Stimulated activated CD8-positive, alpha-beta memory T cell treated with anti-CD3 and anti-CD28 coated beads, Interleukin-7, amount 100 ng/mL, for 1 hour (primary cell): ENCODE measurements at places on chromosomes 13 and 19.

- no peak for DNase-seq
Observed at GRCh38 chr19:2290441-2291184, 8.6 kb upstream of the PEAK3 start.

DNA sequence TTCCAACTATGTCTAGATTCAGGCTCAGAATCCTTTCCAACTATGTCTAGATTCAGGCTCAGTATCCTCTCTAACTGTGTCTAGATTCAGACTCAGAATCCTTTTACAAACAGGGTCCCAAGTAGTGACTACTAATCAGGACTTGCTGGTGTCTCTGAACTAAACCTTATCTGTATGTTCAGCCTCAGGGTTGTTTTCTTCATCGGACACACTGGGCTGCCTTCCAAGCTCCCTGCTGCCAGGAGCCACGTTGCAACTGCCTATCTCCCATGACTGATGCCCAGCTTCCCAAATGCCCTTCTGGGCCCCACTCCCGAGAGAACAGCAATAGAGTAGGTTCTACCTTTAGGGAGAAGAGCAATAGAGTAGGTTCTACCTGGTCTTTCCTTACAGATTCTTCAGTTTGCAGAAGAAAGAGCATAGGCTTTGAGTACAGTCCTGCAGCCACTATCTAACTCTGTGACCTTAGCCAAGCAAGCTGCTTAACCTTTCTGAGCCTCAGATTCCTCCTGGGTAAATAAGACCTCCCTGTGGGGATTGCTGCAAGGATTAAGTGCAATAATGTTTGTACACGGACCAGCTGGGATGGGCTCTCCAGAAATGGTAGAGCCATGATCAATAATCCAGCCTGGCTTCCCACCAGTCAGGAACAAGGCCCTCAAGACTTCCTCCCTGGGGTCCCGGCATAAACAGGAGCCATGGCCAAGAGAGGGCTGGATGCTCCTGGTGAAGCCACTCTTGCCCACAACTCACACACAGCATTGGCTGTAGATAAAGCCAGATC lies 61.5 kb downstream of the ZIC5 start:
- no peak for DNase-seq

- DNase-seq: no peak
Observed at GRCh38 chr13:108276060-108276459, 6.5 kb downstream of the TNFSF13B start.

- no peak for DNase-seq
Observed at GRCh38 chr19:41189425-41190065, 3.5 kb upstream of the CYP2S1 start.

DNA sequence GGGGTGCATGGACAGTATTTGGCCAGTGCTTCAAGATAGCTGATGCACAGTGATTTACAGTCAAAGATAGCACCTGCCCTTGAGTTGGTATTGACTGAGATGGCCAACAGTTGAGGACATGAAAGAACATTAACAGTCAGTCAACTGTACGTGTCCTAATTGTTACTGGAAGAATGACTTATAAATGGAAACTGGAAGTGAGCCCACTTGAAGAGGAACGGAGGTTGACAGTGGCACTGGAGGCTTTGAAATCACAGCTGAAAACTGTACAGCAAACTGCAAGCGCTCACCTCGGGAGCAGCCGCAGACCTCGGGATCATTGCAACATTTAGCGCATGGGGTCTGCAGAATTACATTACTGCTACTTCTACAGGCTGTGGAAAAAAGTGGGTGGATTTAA lies 77.1 kb downstream of the GGACT start:
- DNase-seq: no peak

DNA sequence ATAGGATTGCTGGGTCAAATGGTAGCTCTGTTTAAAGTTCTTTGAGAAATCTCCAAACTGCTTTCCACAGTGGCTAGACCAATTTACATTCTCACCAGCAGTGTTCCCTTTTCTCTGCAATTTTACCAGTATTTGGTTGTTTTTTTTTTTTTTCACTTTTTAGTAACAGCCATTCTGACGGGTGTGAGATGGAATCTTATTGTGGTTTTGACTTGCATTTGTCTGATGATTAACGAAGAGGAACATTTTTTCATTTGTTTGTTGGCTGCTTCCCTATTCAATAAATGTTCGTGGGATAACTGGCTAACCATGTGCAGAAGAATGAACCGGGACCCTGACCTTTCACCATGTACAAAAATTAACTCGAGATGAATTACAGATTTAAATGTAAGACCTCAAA lies 31.2 kb downstream of the CYP4F2 start:
- DNase-seq: no peak

GRCh38 chr19:35657904-35658700 lies 8.2 kb upstream of the UPK1A start:
- DNase-seq: no peak

DNA sequence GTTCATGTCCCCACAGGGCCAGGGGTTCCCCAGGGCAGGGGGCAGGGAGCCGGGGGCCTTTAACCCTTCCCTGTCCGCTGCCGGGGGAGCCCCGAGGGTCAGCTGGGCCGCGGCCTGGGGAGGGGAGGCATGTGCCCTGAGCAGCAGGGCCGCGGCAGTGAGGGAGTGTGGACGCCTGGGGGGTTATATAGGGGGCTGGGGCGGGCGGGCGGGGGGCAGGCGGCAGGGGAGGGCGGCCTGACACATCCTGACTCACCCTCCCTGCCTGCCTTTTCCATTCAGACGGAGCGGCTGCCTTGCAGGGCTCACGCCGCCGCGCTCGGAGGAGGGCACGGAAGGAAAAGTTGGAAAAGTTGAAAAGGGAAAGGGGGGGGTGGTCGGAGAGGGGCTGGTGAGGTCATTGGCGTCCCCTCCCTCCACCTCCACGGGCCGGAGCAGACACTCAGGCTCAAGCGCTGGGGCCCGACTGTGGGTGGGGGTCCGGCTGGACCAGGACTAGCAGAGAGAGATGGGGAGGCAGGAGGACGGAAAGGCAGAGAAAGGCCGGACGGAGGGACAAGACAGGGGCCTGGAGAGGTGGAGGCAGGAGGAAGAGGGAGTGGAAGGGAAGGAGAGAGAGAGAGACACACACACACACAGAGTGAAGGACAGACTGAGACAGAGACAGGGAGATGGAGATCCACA lies at the start of gene IL11:
TSS of gene IL11 (minus strand) at position 159 of the 684 bp plus-strand sequence. CDS start at position 6, 153 bp downstream.
- no peak for DNase-seq

GRCh38 chr19:10379880-10380312 lies 476 bp downstream of the TYK2 start:
- no peak for DNase-seq

DNA sequence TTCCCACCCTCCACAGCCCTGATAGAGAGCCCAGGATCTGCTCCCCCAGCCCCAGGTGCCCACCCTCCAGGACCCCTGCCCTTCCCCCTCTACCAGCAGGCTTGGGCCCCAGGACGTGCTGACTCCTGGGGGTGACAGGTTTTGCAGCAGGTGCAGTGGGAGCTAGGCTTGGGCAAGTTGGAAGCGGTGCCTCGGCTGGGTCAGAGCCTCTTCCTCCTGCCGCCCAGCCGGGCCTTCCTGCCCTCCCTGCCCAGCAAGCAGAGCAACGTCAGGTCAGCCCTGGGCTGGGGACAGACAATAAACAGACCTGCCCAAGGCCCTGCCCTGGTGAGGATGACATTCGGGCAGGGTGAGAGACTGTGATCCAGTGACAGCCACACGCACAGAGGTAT lies 9.2 kb upstream of the NCCRP1 start:
- no peak for DNase-seq

GRCh38 chr13:27401210-27401609 lies 23.2 kb upstream of the GTF3A start:
- no peak for DNase-seq

DNA sequence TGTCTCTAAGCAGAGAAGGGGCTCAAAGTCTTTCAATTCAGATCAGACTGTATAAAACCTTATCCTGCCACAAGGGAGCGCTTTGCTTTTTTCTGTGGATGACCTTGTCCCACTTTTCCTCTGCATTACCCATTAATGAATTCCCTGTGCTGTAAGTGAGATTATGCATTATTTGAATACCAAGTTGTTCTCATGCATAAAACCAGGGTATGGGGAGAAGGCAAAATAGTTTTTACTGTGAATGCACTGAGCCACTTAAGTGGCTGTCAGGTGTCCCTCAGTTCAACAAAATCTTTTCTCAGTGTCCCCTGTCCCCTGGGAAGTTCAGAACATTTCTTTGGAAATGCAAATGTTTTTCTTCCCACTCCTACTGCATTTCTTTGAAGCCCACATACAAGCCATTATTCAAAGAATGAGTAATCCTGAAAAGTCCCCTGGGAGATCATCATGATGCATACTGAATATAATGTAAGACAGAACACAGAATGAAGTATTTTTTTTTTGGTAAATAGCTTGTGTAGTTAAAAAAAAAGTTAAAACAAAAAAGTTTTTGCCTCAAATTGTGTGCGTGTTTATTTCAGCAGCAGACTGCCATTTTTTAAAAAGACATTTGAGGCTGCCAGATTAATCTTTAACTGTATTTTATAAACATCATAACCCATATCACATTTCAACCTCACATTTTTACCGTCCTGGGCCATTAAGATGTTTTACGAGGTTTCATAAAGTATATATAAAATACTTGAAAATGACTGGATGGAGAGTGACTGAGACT lies 506.7 kb upstream of the PCDH9 start:
- DNase-seq: no peak

DNA sequence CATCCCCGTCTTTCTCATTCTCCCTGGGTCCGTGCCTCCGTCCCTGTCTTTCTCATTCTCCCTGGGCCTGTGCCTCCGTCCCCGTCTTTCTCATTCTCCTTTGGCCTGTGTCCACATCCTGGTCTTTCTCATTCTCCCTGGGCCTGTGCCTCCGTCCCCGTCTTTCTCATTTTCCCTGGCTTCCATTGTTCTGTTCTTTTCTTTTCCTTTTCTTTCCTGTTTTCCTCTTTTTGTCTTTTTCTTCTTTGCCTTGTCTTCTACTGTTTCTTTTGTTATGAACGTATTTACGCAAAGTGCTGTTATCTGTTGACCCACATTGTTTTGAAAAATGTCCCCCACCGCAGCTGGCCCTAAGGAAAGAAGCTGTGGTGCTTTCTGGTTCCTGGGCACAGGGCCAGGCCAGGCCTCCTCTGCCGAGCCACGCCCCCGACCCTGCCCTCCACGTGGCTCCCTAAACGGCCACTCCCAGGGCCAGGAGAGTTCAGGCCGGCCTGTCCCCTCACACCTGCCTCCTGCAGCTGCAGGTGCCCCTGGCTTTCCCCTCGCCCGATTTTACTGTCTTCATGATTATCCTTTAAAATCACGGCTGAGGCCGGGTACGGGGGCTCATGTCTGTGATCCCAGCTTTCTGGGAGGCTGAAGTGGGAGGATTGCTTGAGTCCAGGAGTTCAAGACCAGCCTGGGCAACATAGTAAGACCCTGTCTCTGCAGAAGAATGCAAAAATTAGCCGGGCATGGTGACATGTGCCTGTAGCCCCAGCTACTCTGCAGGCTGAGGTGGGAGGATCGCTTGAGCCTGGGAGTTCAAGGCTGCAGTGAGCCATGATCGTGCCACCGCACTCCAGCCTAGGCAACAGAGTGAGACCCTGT lies 14.0 kb upstream of the TMPRSS9 start:
- no peak for DNase-seq

DNA sequence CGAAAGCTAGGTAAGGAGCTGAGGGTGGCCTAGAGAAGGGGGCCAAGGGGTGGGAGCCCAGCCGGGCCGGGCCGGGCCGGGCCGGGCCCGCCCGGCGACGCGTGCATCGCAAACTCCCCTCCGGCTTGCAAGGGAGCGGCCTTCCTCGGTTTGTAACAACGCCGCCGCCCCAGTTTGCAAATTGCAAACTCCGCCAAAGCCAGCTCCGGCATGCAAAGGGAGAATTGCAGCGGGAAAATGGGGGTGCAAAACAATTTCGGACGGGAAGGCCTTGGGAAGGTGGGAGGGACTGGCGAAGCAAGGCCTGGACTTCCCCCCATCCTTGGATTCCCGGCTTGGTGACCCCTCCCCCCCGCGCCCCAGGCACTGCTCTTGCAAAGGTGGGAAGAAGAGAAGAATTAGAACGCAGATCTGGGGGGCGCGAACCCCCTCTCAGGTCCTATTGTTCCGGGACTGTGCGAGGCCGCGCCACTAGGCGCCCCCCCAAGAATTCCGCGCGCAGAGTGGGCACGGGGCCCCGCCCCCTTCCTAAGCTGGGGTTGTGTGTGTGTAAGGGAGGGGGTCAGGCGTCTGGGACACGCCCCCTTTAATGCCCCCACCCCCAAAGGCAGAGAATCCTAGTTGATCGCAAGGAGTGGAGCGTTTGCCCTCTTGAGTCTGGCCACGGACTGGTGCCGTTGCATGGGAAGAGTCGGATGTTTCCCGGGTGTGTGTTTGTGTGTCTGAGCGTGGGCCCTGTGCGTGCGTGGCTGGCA lies 926 bp downstream of the PRR12 start:
- DNase-seq: no peak

- no peak for DNase-seq
Observed at GRCh38 chr19:51359294-51359693, 6.9 kb downstream of the ETFB start.

- DNase-seq: no peak
Observed at GRCh38 chr13:106799781-106800335, 231.9 kb upstream of the ARGLU1 start.
